ENCODE measurements at places on chromosomes 7 and 10.

- DNase-seq: no peak
These were observed 2.5 kb downstream of the IGFBP3 start for GRCh38 chr7:45918556-45918955.

DNA sequence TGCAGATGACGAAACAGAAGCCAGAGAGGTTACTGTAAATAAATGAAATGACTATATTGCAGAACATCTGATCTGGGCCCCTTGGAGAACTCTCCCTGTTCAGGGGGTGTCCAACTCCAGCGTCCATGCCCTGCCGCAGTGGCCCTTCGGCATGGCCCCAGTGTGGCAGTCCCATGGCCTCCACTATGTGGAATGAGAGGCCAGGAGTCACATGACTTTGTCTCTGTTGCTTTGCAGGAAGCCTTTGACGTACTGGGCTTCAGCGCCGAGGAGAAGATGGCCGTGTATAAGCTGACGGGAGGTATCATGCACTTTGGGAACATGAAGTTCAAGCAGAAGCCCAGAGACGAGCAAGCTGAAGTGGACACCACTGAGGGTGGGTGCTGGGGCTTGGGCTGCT, 15.6 kb upstream of the MYH16 start:
- no peak for DNase-seq

DNA sequence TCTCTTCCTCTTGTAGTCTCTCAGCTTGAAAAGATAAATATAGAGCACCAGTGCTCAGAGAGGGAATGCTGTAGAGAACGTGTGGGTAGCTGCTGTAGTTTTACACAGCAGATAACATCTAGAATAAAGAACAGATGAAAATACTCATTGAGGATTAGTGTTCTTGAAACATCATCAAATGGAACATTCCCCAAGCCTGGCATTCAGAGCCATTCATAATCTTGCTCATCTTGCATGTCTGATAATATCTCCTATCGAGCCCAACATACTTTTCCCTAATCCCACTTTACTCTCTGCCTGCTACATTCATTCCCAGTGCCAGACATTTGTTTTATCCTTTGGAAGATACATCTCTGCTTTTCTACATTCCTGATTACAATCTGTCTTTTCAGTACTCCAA, 35.2 kb downstream of the MCU start:
- DNase-seq: no peak

DNA sequence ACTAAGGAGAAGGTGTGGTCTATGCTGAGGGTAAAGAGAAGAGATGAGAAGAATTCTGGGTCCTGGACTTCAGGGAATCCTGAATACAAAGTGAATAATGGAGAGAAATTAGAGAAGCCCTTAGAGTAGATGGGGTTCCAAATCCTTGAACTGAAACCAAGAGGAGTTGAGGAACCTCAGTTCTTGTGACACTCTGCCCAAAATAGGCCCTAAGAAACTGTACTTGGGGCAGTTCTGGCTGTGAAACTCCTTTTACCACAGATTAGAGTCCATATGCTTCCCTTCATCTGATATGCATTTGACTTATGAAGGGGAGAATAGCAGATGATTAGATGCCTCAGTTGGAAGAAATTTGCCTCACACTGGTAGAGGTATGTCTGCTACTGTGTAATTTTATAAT, 19.0 kb downstream of the TES start:
- DNase-seq: no peak

GRCh38 chr10:91200314-91201212, 19.9 kb upstream of the PCGF5 start:
- no peak for DNase-seq

DNA sequence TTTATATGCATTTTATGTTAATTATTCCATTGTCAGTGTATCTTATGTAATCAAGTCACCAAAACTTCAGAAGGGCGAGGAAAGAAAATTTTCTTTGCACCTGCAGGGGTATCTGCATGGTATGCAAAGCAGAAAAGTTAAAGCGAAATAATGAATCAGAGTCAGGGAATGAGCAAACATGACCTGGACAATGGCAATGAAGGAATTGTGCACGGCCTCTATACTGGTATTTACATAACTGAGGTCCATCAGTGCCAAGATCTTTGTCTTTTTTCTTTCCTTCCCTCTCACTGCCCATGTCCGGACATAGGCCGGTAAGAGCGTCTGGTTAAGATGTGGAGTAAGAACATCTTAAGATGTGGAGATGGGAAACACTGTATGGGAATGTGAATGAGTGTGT, 14.4 kb upstream of the AKR1C3 start:
- no peak for DNase-seq

- no peak for DNase-seq
These were observed 14.1 kb upstream of the SOSTDC1 start for GRCh38 chr7:16479591-16479990.

DNA sequence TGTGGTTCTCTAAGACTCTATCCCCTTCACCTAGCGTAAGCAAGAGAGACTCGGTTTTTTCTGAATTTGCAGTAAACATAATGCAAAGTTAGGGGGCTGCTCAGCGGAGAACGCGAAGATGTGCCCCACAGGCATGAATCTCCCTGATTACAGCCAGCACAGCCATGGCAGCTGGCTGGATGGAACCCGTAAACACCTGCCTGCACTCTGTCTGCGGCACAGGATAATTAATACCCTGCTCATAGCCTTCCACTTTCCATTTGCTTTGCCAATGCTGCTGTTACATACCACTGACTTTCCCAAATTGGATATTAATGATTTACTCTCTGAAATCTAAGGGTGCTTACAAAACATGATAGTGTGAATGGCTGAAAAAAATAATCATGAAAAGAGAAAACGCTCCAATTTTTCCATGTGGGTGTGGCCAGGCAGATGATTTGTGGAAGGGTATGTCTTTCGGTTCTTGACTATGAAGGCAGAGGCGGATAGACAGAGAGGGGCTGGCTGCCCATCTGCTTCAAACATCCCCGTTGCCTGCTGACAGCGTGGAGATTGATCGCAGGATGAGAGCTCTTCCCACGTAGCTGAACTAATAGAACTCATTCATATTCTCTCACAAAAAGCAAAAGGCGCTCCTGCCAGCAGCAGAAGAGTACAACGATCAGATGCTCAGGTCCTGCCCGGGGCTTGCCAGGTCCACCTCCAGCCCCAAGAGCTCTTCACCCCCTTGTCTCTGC, 193.2 kb upstream of the GHITM start:
- no peak for DNase-seq

DNA sequence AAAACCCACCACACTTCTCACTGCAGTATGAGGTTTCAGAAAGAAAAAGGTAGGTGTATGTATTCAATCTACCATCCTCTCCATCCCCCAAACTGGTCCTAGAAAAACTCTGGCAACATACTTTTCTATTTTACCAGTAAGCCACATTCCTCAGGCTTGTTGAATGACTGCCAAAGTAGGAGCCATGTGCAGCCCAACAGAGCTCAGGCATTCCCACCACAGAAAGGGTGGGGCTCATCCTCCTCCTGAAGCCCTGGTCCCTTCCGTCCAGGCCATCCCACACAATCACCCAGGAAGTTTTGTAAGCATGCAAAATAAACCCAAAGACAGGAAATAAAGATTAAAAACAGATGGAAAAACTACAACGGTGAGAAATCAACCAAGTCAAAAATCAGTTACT, 57.2 kb downstream of the MAD1L1 start:
- DNase-seq: no peak

GRCh38 chr10:1597370-1598146, 139.8 kb downstream of the ADARB2 start:
- DNase-seq: no peak

- peak; percentile 17 for DNase-seq
These were observed 135.0 kb downstream of the ACTR3B start for GRCh38 chr7:152894295-152895170.

GRCh38 chr7:66219805-66220204, 14.7 kb downstream of the TPST1 start:
- no peak for DNase-seq

- no peak for DNase-seq
These were observed 444.2 kb upstream of the C7orf33 start for GRCh38 chr7:148146346-148146745.

DNA sequence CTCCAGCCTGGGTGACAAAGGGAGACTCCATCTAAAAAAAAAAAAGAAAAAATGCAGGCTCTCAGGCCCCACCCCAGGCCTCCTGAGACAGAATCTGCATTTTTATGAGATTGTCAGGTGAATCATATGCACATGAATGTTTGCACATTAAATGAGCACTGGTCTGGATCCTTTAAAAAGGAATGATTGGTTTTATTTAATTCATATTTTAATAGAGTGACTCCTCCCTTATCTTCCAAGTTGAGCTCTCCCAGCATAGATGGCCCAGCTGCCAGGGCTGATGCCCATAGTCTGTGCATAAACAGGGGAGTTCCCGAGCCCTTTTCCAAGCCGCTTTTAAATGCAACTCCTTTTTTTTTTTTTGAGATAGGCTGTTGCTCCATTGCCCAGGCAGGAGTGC, 28.5 kb downstream of the CUX1 start:
- DNase-seq: no peak

DNA sequence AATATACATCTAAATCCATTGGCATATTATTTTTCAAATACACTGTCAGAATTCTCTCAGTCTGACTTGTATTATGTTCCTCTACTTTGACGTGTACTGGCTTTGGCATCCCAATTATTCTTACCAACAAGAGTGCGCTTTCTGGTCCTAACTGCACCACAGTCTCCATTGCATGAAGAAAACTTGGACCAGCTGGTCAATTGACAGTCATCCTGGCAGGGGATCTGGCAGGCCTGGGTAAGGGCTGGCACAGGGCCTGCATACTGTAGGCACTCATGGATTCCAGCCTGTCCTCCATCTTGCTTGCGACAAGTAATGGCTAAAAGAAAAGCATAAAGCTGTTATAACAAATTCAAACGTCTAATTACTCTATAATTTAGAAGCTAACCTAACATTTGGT, 384.9 kb downstream of the THSD7A start:
- no peak for DNase-seq

GRCh38 chr10:109957092-109957797, 33.9 kb upstream of the XPNPEP1 start:
- no peak for DNase-seq

GRCh38 chr7:110573862-110574528, 516.9 kb upstream of the LRRN3 start:
- DNase-seq: no peak

- no peak for DNase-seq
These were observed 142.0 kb upstream of the MALRD1 start for GRCh38 chr10:18906636-18907035.

- DNase-seq: no peak
These were observed 26.0 kb downstream of the HSPA12A start for GRCh38 chr10:116716381-116716780.

DNA sequence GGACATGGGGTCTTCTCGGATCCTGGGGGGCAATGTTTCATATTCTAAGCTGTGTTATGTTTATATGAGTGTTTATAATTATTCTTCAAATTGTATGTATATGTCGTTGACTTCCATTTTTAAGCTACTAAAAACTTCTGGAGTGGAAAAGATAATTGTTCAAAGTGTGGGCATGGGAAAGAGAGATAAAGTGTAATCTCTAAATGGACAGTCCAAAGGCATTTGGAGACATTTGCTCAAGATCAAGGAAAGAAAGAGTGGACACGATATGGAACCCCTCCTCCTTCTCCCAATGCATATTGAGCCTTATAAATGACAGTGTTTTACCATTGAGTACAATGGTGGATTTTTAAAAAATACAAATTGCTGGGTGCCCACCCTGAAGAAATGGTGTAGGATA, 81.1 kb downstream of the SDHAF3 start:
- no peak for DNase-seq

GRCh38 chr10:131872827-131873375, 27.9 kb upstream of the PPP2R2D start:
- no peak for DNase-seq

DNA sequence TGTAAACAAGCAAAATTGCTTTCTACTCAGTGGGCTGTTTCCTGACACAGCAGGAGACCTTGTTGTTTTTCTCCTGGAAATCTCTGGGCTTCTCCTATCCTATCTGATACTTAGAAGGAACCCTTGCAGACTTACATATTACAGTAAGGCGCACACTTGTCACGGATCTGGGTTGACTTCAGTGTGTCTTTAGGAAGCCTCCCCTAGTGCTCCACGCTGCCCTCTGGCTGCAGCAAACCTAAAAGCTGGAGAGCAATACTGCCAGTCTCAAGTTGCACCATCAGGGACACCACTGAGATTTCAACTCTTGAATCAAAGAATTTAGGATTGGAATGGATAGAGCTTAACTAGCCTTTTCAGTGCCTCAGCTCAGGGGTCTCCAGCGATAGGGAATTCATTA, 495.3 kb downstream of the LRMDA start:
- no peak for DNase-seq

DNA sequence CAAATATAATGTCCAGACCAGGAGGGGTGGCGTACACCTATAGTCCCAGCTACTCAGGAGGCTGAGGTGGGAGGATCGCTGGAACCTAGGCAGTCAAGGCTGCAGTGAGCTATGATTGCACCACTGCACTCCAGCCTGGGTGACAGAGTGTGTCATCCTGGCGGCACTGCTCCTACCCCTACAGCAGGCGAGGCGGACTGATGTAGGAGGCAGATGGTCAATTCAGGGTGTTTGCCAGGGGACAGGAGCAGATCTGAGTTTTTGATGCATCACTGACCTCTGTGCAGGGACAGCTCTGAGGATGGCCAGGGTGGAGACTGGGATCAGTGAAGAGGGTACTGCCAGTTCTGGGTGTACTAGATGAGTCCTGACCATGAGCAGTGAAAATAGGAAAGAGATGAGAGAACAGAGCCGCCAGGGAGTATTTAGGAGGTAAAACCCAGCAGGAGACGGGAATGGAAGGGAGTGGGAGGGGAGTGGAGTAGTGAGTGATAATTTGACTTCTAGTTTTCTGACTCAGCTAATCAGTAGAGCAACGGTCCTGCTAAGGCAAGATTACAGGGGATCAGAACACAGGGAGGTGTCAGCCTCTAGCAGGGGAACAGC, 75.3 kb downstream of the HIP1 start:
- no peak for DNase-seq

DNA sequence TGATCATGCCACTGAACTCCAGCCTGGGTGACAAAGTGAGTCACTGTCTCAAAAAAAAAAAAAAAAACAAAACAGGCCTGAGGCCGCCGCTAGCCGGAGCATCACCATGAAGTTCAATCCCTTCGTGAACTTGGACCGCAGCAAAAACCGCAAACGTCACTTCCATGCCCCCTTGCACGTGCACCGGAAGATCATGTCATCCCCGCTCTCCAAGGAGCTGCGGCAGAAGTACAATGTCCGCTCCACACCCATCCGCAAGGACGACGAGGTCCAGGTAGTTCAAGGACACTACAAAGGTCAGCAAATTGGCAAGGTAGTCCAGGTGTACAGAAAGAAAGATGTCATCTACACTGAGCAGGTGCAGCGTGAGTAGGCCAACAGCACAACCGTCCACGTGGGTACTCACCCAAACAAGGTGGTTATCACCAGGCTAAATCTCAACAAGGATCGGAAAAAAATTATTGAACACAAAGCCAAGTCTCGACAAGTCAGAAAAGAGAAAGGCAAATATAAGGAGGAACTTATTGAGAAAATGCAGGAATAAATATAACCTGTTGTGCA, 17.5 kb upstream of the RUFY2 start:
- DNase-seq: no peak

DNA sequence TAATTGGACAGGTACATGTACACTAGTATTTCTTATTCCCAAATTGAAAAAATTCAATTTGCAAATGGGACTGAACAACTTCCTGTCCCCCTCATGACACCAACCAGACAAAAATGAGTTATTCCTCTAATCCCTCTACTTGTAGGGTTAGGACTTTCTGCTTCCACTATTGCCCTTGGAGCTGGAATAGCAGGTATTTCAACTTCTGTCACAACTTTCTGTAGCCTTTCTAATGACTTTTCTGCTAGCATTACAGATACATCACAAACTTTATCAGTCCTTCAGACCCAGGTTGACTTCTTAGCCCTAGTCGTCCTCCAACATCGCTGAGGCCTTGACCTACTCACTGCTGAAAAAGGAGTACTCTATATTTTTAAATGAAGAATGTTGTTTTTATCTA, 6.4 kb downstream of the CYP3A7 start:
- DNase-seq: no peak
